ENCODE measurements at places on chromosomes 5 and 9.

DNA sequence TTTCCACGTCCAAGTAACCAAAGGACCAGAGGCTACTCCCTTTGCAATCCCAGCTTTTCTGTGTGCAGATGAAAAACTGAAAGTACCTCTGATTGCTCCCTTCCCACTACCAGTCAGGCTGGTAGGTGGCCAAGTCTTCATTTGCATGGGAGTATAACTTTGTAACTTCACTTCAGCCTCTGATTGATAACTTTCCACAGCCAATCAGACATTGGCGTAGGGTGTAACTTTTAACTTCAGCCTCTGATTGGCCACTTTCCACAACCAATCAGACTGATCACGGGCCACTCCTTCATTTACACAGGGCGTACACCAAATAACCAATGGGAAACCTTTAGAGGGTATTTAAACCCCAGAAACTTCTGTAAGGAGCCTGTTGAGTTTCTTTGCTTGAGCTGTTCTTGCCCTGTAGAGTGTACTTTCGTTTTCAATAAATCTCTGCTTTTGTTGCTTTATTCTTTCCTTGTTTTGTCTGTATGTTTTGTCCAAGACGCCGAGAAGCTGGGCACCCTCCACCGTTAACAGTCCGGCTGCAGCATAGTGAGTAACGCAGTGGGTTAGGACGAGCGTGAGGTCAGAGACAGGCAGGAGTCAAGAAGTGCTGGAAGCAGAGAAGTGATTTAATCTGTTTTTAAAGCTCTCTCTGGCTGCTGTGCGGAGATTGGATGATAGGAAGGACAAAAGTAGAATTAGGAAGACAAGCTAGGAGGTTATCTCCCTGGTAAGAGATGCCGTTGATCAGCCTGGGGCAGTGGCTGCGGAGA, 3.5 kb upstream of the EXOSC2 start:
- DNase-seq: peak; percentile 98

- DNase-seq: peak; percentile 97
These were observed 11.8 kb downstream of the MRPS27 start for GRCh38 chr5:72307968-72308852.

DNA sequence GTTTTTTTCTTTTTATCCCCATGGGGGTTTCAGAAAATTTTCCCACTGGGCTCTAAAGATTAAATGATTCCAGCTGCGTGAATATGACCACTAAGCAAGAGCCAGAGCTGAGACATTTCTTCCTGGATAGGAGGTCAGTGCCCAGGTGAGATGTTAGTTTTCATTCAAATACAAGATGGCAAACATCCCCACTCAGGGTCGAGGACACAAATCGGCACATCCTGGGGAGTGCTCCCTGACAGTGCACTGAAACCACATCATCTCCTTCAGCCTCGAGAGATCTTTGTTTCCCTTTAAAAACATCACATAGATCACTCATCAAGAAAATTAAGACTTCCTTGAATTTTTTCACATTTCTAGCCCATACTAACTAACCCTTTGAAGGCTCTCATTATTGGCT, 273.2 kb upstream of the PANK3 start:
- DNase-seq: no peak

GRCh38 chr5:95630394-95630917, 10.6 kb downstream of the GPR150 start:
- DNase-seq: no peak

GRCh38 chr5:127440831-127441230, 76.6 kb upstream of the PRRC1 start:
- no peak for DNase-seq

- no peak for DNase-seq
These were observed 12.8 kb downstream of the NCS1 start for GRCh38 chr9:130185017-130185416.

All from mammary epithelial cell (primary cell).